Daoy (cell line): ENCODE measurements at places on chromosomes 1 and 21. TPM values are rescaled to one million over a fixed set of nuclear protein-coding genes. Genes with fewer than 3 reads are reported as not detected.

DNA sequence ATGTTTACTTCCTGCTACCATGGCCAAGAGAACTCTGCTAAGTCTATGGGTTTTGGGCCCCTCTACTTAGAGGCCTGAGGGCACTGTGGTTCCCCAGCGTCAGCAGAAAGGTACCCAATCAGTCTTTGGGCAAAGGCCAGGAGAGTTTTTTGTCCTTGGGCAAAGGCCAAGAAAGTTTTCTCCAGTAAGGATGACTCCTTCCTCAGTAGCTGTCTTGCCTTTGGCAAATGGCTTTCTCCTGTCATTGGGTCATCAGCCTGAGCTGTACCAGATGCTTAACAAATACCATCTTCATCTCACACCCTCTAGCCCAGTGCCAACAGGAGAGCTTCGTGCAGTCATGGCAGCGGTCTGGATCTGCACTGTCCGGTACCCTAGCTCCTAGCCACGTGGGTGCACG lies 199.3 kb upstream of the TMEM51 start:
- DNase-seq, result peak; percentile 13

DNA sequence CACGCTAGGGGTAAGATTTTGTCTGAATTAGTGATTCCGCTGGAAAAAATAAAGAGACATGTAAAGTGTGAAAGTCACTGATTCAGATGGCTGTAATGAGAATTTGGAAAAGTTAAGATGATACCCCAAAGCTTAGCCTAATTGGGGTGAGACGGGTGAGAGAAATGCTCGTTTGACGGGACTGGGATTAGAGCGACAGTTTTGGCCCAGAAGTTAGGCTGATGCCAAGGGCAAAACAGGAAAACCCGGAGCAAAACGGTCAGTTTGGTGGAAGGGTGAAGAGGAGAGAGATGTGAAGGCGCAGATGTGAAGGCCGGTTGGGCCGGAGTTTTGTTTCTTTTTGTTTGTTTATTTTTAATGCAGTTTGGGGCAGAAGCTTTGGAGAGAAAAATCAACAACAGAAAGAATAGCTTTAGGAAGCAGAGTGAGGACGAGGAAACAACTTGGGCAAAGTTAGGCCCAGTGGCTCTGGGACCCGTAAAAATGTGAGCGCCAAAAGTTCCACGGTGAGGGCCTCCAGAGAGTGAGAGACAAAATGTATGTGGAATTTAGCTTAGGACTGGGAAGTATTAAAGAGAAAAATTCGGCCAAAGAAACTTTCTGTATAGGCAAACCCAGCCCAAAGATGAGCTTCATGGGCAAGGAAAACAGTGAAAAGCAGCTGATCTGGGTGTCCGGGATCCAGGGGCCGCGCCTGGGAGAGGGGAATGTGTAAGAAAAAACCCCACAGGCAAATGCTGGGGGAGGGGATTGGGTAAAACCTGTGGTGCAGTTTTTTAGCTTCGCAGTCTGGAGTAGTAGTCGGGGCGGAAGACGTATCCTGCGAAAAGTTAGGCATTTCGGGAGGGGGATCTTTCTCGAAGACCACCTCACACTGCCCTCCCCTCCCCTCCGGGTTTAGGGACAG lies 1.2 kb downstream of the DMRTA2 start:
- DNase-seq, result no peak

DNA sequence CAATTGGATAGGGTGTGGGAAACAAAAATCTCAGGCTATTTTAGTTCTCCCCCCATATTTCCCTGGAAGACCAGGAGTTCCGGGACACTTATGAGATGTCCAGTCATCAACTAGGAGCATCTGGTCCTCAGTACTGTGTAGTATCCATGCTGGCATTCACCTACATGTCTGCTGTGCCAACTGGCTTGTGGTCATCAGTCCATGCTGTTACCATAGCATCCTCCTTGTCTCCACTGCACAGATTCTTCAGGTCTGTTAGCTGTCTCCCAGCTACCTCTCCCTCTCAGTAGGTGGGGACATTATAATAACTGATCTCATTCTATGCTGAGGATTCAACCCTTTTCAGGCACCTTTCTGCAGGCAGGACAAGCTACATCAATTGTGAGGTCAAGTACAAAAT lies 302.9 kb downstream of the BARHL2 start:
- DNase-seq, result no peak

- DNase-seq, result peak; percentile 30
These were observed 15.3 kb upstream of the SRSF4 start for GRCh38 chr1:29196863-29197589.

DNA sequence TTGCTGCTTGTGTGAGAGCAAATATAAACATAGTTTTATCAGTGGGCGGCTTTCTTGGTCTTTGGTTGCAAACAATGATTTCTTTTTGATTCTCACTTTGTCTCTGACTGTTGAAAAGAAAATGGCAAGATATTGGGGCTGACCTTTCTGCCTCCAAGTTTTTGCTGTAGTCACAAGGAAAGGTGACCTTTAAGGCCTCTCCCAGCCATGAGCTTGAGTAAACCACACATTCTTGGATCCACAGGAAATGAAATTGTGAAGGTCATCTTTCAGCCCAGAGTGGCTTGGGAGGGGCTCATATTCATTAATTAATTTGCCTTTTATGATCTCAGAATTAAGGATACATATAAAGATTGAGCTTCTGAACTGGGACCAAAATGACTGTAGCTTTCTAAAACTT lies 241.6 kb downstream of the BACH1 start:
- no peak for DNase-seq

The L1TD1 gene
- not detected in 2 replicates for total RNA-seq
